ENCODE measurements at places on chromosomes 2 and 18.
A peak's percentile ranks its signal among the peaks of the same experiment; 100 is the strongest.

DNA sequence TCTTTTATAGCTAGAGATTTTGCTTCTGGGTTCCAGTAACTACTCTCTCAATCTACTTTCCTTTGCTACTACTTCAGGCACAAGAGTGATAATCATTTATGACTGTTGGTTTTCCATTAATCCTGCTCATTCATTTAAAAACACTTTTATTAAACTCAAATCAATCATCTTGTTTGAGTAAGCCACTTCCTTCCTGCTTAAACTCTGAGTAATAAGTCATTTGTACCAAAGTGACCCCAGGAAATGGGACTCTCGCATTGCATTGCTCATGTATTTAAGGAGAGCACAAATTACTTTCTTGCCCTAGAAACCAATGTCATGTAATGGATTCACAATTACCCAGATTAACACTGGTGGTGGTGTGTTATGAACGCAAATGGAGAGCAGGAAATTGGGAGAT, 270.7 kb upstream of the HNMT start:
- DNase-seq: no peak

DNA sequence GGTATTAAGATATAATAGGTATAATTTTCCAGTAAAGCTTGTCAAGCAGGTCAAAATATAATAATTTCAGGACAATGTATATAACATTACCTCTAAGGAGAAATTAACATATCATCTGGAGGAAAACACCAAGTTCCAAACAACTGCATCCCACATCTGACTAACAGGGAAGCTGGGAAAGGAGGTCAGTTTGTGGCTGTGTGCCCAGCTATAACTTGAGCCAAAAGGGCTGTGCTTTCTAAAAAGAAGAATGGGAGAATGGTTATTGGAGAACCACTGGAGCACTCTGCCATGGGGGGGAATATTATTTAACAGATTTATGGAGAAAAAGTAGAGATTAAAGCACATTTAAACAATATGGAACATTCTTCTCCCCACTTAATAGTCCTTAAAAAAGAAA, 390.6 kb upstream of the PKDCC start:
- no peak for DNase-seq

DNA sequence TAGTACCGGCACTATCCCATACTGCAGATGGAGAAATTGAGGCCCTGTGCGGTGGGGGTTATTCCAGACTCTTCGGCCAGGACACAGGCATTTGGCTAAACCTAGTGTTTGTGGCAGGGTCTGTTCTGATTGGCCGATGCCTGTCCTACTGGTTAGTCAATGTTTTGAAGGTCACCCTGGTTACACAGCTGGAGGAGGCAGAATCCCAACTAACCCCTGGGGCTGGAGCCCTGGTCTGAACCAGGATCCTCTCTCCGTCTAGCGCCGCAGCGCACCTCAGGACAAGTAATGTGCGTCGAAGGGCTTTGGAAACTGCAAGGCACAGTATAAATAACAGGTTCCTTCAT, 19.4 kb downstream of the TEX44 start:
- peak; percentile 37 for DNase-seq

- no peak for DNase-seq
Observed at GRCh38 chr2:167954495-167954894, 292.9 kb downstream of the STK39 start.

DNA sequence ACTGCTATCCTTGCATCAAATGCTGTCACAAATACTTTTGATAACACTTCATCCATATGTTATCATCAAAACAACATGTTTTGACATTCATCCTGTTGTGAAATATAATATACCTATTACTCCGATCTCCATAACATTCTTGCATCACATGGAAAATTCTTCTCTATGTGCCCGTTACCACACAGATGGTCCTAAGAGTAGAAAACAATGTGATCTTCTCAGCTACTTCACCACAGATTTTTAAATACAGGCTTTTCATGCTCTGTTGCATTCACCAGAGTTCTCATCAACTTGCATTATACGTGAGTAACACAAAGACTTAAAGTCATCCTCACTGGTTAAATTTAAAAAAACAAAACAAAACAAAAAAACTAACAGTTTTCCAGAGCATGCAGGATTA, 1603.3 kb upstream of the ZEB2 start:
- DNase-seq: no peak

GRCh38 chr2:168180914-168181313, 66.5 kb downstream of the STK39 start:
- DNase-seq: no peak

DNA sequence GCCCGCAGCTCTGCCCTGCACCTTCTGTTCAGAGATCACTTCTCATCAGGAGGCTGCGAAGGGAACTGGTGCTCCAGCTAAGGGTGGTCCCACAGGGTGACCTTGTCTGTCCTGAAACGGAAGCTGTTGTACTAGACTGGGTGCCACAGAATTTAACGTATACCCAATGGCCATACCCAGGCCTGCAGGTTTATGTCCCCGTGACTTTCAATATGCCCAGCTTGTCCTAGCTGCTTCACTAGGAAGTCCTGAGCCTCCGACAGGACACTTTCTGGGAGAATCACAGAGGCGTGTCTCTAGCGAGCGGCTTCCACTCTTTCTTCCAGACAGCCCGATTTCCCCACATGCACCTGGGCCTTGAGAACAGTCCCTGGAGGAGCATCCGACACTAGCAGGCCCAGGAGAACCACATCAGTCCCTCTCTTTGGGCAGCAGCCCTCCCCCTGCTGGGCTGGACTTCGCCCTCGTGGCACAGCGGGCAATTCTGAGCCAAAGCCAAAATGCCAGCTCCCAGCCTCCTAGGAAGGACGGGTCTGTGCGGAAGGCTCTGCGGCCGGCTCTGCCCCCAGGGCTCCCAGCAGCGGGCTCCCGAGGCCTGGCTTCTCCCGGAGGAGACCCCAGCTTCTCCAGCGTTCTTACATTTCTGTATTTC, 91.9 kb upstream of the OTOS start:
- no peak for DNase-seq

- DNase-seq: no peak
Observed at GRCh38 chr2:232543928-232544631, 4.6 kb downstream of the CHRNG start.

DNA sequence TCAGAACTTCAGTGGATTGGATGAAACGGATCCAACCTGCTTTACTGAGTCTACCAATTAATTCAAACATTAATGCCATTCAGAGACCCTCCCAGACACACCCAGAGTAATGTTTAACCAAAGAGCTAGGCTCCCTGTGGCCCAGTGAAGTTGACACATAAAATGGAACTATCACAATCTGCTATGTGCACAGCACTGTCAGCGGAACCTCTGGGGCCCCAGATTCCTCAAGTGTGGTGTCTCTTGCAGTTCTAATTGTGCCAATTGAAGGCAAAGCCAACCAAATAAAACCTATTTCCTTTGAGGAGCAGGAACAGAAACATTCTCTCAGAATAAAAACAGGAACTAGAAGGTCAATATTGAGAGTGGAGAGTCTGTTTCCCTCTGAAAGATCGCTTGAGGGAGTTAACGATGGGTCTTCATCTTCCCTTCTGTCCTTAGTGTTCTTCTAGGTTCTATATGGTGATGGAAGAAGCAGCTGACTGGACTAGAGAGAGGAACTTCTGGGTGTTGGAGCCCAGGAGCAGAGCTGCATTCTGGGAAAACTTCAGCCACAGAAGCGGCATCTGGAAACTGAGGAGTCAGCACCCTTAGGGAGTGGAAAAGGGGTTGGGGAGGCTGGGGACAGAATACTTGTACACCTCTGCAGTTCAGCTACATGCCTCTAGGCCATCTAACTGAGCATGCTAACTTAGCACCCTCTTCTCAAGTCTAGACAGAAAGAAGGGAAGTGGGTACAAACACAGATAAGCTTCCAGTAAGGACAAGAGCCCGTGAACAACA, 174.4 kb upstream of the FBXO11 start:
- no peak for DNase-seq

Data from BJ (cell line).